Nephron progenitor cell (in vitro differentiated cells): ENCODE measurements at places on chromosomes 5 and 9.

DNA sequence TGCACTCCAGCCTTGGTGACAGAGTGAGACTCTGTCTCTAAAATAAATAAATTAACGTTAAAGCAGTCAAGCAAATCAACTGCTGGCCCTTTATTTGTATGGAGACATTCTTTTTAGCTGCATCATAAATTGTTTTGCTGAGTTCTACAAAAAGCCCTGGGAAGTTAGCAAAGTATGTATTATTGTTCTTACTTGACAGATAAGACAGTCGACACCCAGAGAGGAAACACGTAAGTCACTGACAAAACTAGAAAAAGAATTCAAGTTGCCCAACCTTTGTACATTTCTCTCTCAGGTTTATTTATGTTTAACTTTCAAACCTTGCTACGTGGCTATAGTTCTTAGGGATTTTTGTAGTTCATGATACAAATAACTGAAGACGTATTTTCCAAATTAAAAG lies 40.4 kb upstream of the MACIR start:
- no peak for DNase-seq

- DNase-seq: no peak
Measured at GRCh38 chr9:91946653-91947488, 3.2 kb downstream of the ROR2 start.

- DNase-seq: no peak
Measured at GRCh38 chr9:129201866-129202265, 23.8 kb upstream of the IER5L start.

DNA sequence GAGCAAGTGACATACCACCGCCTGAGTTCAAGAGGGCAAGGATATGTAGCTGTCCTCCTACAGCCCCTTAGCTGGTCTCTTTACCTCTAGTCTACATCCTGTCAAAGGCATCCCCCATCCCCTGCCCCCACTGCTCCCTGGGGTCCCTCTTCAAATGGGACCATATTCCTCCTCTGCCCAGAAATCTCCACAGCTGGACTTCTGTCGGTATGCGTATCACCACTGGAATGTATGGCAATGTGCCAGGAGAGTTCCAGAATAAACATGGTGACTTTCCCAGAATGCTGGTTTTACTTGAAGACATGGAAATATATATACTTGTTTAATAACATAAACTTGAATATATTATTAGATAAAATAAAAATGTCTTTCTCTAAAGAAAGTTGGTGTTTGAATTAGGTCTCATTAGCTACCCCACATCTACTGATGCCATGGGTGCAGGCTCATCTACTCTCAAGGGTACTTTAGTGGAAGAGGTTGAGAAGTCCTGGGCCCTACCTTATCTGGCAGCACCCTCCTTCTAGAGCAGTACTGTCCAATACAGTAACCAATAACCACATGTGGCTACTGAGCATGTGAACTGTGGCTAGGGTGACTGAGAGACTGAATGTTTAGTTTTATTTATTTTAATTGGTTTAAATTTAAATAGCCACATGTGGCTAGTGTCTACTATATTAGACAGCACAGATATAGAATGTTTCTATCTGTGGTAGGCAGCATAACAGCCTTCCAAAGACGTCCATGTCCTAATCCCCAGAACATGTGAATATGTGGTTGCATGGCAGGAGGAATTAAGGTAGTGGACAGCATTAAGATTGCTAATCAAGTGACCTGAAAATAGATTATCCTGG lies 181.7 kb upstream of the SLC30A5 start:
- DNase-seq: no peak

- DNase-seq: no peak
Measured at GRCh38 chr5:107486489-107486888, 184.2 kb downstream of the EFNA5 start.

- no peak for DNase-seq
Measured at GRCh38 chr9:122261469-122261881, 3.2 kb downstream of the RBM18 start.

DNA sequence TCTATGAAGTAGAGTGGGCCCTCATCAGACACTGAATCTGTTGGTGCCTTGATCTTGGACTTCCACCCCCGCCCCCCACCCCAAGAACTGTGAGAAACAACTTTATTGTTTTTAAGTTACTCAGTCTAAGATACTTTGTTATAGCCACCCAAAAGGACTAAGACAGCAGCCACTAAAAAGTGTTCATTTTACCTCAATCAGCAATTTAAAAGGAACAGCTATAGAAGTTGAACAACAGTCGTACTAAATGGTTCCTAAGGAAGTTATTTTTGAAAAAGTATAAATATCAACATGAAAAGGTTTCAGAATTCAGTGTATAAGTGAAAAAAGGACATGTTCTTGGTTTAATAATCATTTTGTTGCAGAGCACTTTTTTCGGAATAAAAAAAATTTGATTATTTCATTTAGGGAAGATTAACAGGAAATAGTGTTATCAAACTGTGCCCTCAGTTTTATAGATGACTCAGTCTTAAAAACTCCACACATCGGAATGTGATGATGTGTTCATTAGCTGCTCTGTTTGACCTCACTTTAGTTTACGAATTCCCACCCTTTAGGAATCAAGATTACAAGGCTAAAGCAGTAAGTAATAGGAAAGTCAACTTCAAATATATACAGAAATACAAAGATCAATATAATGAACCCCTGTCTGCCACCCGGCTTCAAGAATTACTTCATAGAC lies 71.2 kb downstream of the MTAP start:
- no peak for DNase-seq

DNA sequence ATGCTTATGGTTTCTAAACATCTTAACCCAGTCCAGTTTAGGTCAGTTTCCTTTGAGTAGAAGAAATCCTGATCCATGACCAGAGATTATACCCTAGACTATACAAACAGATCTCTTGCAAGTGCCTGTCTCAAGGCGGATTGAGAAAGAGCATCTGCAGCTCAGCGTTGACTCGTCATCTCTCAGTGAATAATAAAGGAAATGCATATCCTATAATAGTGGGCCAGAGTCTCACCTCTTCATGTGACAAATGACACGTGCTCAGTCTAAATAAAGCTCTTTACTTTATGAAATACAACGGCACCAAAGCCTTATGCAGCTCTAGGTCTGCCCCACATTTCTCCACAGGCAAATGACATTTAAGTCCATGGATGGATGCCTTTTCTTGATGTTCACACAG lies 179.4 kb upstream of the NR3C1 start:
- no peak for DNase-seq

DNA sequence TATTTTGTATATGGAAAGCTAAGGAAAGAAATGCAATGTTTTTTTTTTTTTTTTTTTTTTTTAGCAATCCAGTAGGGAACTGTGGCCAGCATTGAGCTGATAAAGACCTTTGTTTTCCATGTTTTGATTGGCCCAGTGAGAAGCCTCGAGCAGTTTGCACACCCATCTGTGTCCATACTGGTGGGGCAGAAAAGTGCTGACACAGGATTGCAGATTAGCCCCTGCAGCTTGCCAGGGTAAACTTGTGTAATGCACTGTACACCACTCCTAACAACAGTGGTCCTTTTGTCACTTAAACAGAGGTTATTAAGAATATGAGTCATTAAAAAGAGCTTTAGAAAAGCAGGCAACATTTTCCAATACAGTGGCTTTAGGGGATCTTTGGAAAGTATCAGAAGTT lies 132.8 kb upstream of the CDKN2B start:
- DNase-seq: no peak

DNA sequence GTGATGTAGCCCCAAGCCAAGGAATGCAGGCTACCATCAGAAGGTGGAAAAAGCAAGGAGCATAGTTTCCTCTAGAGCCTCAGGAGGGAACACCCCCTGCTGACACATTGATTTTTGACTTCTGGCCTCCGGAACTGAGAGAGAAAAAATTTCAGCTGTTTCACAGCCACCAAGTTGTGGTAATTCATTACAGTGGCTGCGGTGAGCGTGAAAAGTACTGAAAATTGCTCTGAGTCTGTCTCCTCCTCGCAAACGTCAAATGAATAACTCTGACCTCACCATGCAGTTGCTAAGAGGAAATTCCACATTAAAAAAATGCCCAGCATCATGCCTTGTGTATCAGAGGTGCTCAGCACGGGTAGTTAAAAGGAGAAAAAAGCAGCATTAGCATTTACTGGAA lies 277.9 kb upstream of the MSX2 start:
- DNase-seq: no peak

GRCh38 chr5:38556088-38556598 lies 303 bp downstream of the LIFR start:
- no peak for DNase-seq

DNA sequence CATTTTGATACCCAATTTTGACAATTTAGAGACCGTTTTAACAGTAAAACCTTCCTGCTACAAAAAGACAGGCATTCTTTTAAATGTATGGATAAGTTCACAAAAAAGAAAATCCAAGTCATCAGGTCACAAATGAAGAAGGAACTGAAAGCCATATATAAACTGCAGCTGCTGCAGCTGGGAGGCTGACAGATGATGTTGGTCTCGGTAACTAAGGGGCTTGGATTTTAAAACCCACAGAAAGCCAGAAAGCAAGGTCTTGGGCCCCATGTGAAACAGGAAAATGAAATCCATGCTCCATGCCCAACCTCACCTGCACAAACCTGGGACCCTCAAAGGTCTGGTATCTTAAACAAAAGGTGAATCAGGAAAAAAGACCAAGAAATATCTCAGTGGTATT lies 15.7 kb upstream of the C5orf34 start:
- DNase-seq: no peak

- DNase-seq: no peak
Measured at GRCh38 chr5:30846171-30846570, 347.3 kb upstream of the CDH6 start.
